ENCODE measurements at places on chromosomes 1 and 21.

GRCh38 chr1:147771226-147772125, 11.1 kb upstream of the GJA5 start:
- DNase-seq, result no peak

DNA sequence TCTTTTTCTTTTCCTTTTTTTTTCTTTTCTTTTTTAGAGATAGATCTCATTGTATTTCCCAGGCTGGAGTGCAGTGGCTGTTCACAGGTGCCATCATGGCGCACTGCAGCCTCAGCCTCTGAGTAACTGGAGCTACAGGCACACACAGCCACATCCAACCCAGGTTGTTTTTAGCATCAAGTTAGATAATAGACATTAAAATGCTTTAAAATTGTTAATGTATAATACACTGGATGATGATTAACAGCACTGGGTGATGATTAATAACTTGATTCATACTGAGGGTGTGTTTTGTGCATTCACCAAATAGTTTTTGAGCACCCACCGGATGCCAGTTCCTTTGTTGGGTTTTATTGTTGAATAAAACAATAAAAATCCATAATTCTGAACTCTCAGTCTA, 75.2 kb downstream of the BEND5 start:
- DNase-seq, result no peak

DNA sequence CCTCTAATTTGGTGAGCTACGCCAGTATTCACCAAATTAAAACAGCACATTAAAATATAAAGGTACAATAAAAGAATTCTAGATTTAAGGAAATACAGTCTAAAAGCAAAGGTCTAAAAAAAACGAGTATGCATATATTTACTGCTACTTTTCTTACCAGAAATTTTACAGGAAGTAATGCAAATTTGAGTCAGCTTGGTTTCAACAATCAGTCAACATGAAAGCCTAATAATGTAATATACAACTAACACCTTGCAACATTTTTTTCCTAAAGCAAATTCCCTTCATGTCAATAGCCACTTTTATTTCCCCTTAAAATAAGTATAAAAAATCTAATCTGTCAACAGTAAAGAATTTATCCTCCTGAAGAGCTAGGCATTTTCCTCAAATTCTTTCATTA, 11.9 kb downstream of the PTP4A2 start:
- DNase-seq, result no peak

DNA sequence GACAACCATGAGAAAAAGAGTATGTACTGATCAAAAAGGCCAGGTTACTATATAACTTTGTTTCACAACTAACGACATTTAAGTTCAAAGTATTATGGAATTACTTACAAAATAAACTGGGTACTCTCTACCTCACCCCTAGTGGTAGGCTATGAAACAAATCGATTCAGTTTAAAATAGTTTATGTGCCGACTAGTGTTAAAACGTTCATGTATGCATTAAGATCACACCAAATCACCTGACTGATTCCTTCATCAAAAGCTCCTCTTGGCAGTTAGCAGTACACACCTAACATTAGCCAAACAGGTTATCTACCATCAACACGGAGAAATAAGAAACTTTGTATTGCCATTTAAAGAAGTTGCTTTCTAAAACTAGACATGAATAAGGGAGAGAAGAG, 137.1 kb downstream of the AKT3 start:
- DNase-seq, result no peak

DNA sequence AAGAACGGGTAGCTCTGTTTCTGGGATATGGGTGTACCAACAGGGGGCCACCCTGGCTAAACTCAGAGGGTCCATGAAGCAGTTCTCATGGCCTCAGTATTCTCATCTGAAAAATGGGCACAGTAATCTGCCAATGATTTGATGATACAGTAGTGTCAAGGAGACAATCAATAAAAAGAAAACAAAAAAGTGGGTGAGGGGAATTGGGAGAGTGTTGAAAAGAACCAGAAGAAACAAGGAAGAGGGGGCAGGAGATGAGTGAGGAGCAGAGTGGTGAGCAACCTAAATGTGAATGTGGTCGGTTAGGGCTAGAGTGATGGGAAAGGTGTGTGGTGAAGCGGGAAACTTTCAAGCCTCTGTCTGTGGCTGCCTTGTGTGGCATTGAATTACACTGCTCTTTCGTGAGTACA, 2.0 kb downstream of the SLAMF7 start:
- no peak for DNase-seq

DNA sequence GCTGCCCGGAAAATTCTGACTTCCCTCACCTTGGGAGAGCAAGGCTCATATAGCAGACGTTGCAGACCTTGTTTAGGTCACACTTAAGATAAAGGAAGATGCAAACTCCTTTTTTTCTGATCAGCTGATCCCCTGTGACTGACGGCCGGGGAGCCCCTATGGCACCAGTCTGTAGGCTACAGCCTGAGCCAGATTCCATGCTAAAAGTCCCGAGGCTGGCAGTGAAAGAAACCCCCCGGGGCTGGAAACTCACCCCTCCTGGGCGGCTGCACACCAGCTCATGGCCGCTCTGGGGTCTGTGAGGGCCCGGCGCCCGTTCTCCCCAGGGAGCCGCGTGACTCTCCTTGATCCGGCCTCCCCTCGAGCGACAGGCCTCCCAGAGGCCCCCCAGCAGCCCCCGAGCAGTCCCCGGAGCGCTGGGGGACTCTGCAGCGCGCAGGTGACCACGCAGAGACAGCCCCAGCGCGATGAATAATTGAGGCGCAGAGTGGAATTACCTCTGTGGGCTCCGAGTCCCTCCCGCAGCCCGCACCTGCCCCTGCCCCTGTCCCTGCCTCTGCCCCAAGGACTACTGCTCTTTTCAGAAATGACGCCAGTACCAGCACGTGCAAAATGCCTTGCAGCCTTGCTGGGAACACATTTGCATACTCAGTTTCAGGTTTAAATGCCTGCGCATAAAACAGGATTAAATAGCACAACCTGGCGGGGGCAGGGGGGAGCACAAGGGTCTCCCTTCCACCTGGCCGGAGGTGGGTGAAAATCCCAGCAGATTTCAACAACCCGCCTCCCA, 62.6 kb upstream of the CLDN14 start:
- DNase-seq, result no peak

- DNase-seq, result no peak
These were observed 5.6 kb upstream of the REN start for GRCh38 chr1:204171751-204172178.

GRCh38 chr1:111497592-111497991, 5.8 kb downstream of the ADORA3 start:
- DNase-seq, result no peak

- DNase-seq, result no peak
These were observed 128.5 kb downstream of the PROX1 start for GRCh38 chr1:214116258-214116657.

GRCh38 chr1:2556277-2556677, at the start of gene TNFRSF14:
TNFRSF14 (plus strand) TSS chr1:2556371; CDS start chr1:2556665, 294 bp downstream.
- no peak for DNase-seq

DNA sequence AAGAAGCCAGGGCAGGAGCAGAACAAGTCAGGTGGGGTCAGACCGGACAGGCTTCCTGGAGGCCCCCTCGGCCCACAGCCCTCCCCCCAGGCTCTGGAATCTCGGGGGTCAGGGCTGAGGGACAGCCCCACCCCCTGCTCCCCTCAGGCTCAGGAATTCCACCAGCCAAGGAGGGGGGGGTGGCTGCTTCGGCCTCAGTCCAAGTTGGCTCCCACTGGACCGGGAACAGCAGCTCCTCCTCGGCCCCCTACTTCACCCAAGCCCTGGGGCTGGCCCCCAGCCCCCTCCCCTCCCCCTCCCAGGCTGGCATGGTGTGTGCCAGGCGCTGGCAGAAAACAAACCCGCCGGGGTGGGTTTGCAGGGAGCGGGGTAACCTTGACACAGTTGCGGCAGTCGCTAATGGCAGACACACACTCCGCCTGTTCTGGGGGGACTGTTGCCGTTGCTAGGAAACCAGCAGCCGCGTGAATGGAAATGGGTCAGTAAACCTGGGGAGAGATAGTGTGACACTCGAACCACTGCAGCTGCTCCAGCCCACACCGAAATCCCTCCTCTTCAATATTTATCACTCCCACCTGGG, 32.4 kb downstream of the AHDC1 start:
- no peak for DNase-seq

GRCh38 chr1:205633421-205633976, 1.7 kb upstream of the ELK4 start:
- no peak for DNase-seq

DNA sequence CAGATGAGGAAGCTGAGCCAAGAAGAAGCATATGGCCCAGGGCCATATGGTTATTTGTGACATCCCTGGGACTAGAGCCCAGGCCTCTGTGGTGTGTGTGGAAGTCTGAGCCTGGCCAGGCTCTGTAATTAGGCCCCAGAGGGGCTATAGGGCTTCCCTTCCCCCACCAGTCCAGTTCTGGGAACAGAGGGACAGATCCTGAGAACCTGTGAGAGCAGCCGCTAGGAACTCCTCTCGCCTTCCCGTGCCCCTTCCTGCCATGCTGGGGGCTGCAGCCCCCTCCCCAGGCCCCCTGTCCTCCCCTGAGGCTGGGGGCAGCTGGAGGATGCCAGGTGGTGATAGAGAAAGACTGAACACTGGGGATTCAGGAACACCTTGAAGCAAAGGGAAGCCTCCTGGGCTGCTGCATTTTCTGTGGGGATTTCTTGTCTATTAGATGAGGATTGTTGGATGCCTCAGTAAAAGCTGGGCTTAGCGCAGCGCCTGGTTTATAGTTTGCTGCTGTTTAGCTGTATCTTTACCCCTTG, 33.3 kb downstream of the COQ8A start:
- DNase-seq, result no peak

DNA sequence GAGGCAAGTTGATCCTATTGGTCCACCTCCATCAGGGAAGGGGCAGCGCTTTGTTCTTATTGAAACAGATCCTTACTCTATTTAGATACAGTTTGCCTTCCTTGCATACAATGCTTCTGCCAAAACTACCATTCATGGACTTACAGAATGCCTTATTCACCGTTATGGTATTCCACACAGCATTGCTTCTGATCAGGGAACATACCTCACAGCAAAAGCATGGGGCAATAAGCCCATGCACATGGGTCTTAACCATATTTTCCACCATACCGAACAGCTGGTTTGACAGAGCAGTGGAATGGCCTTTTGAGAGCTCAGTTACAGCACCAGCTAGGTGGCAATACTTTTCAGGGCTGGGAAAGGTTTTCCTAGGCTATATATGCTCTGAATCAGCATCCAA, 544.8 kb upstream of the ADGRL4 start:
- DNase-seq, result no peak

DNA sequence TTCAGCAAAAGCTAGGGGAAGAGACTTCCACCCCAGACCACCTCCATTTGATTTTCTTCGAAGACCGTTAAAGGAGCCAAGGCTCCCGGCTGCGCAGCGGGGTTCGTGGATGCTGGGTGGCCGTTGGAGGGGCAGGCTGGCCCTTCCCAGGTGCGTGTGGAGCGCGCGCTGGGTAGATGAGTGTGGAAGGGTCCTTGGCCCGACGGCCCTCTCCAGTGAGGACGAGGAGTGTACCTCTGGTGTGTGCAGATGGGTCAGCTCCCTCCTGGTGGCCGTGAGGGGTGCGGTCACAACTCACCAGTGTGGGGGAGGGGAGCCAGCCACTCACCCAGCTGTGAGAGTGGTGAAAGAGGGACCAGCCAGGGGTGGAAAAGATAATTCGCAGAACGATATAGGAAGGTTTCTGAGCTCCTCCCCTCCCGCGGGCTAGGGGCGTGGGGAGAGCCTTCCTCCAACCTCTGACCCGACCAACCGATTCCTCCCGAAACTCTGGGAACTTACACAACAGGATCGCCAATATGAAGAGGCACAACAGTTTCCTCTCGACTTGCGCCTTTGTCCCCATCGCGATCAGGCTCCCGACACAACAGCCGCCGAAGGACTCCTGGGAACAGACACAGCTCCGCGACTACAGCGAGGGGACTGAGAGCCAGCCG, at the start of gene F11R:
Gene F11R, minus strand, starts transcription at position 644 of the 656 bp plus-strand sequence. Its CDS starts 79 bp downstream, at position 565.
- DNase-seq, result peak; percentile 49

DNA sequence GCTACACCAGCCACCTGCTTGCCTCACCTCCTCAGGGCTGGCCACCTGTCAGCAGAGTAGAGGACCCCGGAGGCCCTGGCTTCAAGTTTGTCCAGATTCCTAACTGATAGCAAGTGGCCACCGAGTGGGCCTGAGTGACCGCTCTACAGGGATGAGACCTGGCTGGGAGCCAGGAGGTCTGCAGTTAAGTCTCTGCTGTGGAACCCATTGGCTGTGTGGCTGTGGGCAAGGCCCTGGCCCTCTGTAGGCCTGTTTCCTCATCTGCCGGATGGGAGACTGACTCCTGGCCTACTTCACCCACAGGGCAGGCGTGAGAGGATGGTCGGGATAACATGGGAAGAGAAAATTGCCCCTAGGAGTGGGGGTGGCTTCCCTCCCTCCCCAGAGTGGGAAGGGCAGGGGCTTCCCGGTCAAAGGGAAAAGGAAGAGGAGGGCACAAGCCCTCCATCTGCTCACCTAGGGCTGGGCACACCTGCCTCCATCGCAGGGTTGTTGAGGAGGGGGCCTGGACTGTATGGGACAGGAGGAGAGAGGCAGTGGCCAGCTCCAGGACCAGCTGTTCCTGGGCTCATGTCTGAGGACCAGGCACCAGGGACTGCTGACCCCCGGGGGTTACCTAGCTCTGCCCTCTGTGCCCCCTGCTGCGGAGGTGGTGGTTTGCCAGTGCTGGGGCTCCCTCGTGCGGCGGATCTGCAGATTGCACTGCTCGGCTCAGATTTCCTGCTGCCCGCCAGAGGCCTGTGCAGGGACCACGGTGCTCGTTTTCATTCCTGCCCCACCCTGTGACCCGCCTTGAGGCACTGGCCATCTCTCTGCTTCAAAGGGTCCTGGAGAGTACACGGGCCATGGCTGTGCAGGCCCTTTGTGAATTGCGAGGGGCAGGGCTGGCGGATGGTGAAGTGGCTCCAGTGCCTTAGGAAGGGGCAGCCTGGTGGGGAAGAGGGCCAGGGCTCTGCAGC, 9.1 kb upstream of the MTFR1L start:
- no peak for DNase-seq

- DNase-seq, result no peak
These were observed 64.2 kb upstream of the CASZ1 start for GRCh38 chr1:10860682-10861081.

GRCh38 chr21:41762753-41763152, 4.1 kb downstream of the RIPK4 start:
- no peak for DNase-seq

DNA sequence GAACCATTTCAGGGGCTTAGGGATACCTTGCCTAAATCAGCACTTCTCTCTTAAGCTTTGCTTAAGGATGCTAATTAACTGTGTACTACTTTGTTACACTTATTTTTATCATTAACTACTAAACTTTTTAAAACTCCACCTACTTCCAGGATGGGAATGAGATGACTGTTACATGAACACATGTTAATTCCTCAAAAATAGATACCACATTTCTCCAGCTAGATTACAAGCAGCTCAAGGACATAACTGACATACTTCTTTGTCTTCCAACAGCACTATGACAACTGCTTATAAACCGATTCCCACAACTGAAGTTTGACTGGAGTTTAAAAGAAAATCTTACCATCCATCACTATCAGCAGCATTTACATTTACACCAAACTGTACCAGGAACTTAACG, 53.7 kb downstream of the TP53BP2 start:
- no peak for DNase-seq

DNA sequence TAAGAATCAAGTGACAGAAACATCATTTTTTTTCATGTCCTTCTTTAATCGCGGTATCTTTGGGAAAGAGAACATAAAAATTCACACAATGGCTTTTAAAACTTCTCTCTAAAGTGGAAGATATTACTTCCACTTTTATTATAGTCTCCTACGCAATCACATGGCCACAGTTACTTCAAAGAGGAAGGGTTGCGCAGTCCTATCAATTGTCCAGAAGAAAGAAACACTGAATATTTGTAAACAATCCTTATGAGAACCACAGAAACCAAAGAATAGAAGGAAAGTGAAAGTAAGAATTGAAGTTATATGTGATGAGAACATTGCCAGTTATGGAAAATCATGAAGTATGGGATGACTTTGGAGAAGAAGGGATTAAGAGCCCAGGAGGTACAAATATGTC, 32.6 kb downstream of the CFH start:
- no peak for DNase-seq
